ENCODE measurements at places on chromosomes 1 and 21.
A peak's percentile ranks its signal among the peaks of the same experiment; 100 is the strongest.

DNA sequence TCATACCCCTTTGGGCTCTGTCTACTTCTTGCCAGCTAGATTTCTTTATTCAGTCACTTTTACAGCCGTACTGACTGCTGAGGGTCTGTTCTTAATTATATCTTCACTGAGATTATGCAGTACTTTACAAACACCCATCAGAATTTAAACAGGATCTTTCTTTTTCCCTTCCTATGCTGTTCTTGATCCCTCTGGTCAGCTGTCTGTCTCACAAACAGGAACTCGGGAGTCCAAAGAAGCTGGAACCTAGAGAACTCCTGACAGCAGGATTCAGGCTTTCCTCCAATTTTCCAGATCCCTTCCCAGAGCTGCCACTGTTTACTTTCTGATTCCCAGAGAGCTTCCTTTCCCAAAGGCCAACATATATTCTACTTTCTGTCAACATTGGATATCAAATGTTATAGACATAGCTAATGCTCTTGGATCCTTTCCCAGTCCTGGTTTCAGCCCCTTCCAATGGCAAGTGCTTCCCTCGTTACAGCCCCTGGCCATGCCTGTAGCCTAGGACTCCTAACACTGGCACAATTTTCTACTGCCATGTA is 59.5 kb downstream of the ATP2B4 start:
- DNase-seq = no peak

- no peak for DNase-seq
These were observed 121.8 kb upstream of the WNT4 start for GRCh38 chr1:22264464-22265341.

- DNase-seq = no peak
These were observed 66.2 kb downstream of the PRDM16 start for GRCh38 chr1:3135073-3135702.

GRCh38 chr1:86750530-86750929 is 46.2 kb downstream of the SH3GLB1 start:
- DNase-seq = no peak

GRCh38 chr1:178192686-178193085 is 98.8 kb downstream of the RASAL2 start:
- no peak for DNase-seq

DNA sequence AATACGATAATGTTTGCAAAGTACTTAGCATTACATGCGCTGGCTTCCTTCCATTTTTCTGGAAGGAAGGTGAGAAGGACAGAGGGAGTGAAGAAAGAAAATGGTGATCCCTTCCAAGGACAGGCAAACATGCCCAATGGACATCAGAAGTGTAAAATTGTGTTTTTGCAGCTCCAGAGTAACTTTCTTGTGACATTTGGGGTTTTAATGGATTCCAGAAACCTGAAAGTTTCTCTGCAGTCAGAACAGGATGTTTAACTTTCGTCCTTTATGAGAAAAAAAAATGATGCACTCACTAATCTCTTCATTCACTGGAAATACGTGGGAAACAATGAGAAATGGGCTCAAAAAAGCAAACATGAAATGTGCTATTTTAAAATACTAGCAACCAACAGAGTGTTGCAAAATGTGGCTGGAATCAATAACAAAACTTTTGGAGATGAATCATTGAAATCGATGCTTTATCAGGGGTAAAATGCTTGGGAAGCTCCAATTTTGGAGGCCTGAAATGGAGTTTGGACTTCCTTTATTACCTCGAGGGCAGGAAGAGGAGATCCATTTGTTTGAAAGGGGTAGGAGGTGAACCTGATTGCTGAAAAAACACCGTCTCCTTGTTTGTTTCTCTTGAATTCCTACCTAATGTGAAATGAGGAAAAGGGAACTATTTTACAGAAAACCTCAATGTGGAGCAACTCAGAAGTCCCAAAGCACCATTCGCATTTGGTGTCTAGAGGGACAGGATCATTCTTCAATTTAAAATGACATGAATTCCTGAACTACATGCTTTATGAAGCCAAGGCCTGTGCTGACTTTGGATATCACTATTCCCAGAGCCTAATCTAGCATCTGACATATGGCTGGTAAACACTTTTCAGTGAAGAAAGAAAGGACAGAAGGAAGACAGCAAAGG is 129.5 kb downstream of the TRABD2B start:
- DNase-seq = no peak

DNA sequence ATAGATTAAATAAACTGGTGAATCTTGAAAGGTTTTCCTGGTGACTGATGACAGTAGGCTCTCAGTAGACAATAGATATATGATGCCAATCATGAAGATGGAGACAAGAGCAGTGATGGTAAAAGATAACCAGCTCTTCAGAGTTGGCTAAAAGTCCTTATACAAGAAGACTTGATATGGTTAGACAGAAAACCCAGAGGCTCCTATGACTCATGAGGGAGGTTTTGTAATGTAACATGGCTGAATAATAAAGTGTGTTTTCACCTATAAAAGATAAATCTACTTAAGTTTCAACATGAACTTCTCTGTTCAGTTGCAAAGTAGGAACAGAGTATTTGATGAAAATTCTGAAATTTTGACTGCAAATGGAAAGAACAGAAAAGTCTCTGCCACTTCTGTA is 12.7 kb upstream of the CRNN start:
- DNase-seq = no peak

DNA sequence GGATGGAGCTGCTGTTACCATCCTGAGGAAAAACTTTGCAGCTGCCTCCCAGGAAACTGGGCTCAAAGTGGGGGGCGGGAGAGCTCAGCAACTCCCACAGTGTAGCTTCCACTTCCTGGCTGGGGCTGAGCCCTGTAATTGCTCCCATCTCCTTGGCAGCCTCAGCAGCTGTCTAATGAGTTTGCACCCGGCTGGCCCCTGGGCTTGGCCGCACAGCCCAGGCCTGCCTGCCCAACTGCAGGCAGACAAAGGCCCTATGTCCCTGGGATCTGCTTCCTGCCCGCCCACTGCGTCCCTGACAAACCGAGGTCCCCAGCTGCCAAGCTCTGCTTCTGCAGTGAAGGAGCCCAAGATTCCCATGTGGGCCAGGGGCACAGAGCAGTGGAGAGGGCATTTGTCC is 30.1 kb downstream of the EDN2 start:
- DNase-seq = no peak

GRCh38 chr1:81634294-81634693 is 166.4 kb upstream of the ADGRL2 start:
- no peak for DNase-seq

GRCh38 chr21:38927776-38928175 is 122.0 kb downstream of the ETS2 start:
- DNase-seq = no peak

DNA sequence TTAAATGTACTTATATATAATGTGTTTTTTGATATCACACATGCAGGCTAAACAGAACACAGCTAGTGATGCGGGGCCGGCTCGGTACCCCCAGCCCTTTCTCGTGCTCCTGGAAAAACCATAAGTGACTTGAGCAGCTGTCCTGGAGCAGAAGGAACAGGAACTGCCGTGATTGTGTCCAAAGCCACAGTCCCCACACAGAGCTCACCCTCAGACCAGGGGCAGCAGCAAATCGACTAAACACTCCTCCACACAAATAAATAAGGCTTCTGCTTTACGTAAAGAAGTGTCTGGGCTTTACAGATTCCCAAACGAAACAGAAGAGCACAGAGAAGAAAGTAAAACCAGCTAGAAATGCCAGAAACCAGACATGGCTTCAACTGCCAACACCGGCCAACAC is 9.6 kb downstream of the UBE2J2 start:
- DNase-seq = no peak

GRCh38 chr1:111551623-111552411 is 48.4 kb upstream of the ADORA3 start:
- DNase-seq = no peak

- no peak for DNase-seq
These were observed 216.3 kb downstream of the COL11A1 start for GRCh38 chr1:102891868-102892625.

- DNase-seq = no peak
These were observed at the start of gene MEX3A for GRCh38 chr1:156082309-156083091. Gene MEX3A, minus strand, starts transcription at chr1:156082465. Its CDS starts 467 bp downstream, at chr1:156081998.

- DNase-seq = no peak
These were observed 210.7 kb upstream of the PTBP2 start for GRCh38 chr1:96510911-96511310.

DNA sequence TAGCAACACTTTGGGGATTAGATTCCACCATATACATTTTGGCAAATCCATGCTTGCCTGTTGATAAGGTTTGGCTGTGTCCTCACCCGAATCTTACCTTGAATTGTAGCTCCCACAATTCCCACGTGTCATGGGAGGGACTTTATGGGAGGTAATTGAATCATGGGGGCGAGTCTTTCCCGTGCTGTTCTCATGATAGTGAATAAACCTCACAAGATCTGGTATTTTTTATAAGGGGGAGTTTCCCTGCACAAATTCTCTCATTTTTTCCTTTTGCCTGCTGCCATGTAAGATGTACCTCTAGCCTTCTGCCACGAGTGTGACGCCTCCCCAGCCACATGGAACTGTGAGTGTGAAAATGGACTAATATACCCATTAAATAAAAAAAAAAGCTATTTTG is 265.3 kb downstream of the MRPL39 start:
- no peak for DNase-seq

DNA sequence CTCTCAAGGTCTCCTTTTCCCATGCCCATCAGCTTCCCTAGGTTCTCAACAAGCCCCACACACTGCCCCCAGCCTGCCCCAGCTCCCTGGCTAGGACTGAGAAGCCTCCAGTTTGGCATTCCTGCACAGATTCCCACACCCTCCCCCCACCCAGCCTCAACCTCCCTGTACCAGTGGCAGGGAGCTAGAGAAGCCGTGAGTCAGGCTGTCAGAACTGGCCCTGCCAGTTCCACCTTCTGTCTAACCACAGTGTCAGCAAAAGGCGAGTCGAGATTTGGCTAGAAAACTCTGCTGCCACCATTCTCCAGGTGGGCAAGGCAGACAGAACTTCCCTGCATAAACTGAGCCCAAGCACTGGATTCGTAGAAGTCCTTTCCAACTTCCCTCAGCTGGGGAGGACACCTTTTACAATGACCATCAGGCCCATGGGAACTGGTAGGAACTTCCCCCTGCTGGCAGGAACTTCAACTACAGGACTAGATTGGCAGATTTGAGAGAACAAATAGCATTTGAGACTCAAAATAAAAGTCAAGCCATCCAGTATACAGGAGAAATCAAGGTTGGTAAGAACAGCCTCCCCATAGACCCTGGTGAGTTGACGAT is 31.0 kb downstream of the TNNT2 start:
- DNase-seq = peak; percentile 54

DNA sequence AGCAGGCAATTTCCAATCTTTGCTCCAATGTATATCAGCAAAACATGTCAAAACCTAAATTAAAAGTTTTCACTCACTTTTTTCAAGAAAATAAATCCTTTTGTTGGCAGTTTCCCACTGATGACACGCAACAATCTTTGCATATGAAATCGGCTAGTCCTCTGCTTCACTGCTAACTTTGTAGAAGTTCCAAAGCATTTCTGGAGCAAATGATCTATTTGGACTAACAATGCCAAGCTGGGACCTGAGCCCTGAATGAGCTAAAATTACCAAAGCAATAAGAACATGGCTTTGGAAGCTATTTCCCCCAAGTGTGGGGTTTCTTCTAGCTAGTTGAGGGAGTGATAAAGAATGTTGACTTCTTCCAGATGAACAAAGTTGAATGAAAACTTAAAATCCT is 5.1 kb downstream of the BEND5 start:
- no peak for DNase-seq

- DNase-seq = no peak
These were observed 41.8 kb upstream of the CAMTA1 start for GRCh38 chr1:6743189-6744101.

- no peak for DNase-seq
These were observed 278.0 kb upstream of the KAZN start for GRCh38 chr1:14320518-14320917.

- DNase-seq = no peak
These were observed 65.4 kb upstream of the PARP1 start for GRCh38 chr1:226473325-226473724.

DNA sequence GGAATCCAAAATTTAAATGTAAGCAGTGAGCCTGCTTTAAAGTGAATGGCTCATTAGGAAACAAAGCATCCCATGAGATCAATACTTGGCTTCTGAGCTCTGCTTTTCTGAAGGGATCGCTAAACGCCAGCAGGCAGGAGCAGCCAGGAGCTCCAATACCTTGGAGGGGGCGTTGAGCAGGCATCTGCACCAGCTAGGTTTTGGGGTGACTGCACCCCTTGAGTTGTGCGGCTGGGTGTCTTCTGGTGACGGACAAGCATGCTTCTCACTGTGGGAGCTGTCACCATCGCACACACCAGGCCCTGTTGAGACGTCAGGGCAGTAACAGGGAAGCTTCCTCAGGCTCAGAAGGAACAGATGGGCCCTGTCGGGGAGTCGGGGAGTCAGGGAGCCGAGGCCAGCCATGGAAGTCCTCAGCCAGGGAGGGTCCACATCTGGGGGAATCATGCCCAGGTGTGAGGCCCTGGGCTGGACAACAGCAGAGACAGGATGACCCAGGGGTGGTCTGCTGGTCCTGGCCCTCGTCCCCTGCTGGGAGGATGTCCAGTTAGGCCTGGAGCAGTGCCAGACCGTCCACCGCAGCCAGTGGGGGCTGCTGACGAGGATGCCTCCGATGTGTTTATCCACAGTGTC is 57.9 kb upstream of the ADARB1 start:
- no peak for DNase-seq

DNA sequence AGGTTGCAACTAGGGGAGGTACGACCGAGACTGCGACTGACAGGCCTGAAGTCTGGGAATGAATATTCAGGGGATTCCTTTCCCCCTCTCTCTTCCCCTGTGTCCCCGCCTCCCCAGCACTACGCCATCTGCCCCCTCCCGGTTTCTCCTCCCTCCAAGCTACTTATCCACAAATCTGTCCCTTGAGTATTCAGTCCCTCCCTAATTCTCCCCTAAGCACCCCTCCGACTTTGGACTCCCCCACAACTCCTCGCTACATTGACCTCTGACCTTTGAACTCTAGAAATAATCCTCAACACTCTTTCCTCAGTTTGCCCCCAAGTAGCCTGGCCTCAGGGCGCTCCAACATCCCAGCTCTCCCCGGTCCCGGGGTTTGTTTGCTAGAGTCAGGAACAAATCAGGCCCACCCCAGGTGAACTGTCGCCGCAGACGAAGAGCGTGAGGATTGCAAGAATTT is 393 bp downstream of the LYSMD1 start:
- DNase-seq = no peak

DNA sequence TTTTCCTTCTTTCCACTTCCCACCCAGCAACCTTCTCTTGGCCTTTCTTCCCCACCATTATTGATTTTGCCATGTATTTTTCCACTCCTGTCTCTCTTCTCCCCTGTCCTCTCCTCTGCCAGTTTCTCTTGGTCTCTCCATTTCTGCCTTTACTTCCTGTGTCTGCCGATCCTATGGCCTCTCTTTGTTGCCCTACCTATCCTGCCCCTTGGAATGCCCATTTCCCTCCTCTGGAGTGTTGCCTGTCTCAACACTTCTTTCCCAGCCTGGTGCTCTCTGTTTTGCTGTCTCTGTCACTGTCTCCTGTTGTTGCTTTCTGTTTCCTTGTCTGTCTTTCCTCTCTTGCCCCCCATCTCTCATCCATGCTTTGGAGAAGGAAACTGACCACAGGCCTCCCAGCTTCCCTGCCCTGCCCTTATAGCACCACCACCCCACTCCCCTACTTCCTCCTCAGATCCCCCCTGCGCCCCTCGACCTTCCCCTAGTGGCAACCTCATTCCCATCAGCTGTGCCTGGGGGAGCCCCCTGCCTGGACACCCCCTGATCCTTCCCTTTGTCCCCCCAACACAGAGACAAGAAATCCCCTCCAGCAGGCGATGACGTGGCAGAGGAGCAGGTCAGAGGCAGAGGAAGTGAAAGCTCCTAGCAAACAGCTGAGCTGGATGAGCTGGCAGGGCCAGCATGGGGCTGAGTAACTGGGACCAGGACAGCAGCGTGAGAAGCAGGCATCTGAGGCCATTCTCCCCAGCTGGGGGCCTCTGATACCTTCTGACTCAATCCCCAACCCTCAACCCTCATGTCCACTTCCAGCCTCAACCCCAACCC is 6.6 kb upstream of the ETV3L start:
- DNase-seq = no peak
